Fibroblast of skin of back (primary cell): ENCODE measurements at places on chromosomes 6 and 20.

GRCh38 chr20:19114410-19114809 is 98.0 kb upstream of the SLC24A3 start:
- no peak for DNase-seq

- no peak for DNase-seq
These were observed 99.7 kb downstream of the FAM50B start for GRCh38 chr6:3948866-3949265.

GRCh38 chr6:431986-432385 is 40.4 kb downstream of the IRF4 start:
- no peak for DNase-seq

GRCh38 chr6:131062241-131063027 is 611 bp downstream of the EPB41L2 start:
- peak; percentile 27 for DNase-seq

DNA sequence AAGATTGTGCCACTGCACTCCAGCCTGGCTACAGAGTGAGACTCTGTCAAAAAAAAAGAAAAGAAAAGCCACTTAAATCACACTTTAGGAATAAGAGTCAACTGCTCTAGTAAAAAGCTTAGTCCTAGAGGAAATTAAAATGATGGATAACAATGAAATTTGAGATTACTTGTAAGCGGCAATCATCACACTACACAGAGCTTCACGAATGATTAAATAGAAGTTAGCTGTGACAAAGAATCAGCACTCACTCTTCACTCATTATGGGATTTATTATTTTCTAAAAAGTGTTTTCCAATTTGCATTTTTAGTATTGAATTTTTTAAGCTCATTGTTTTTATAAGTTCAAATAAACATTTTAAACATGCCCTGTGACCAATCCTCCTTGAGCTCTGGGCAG is 718.0 kb downstream of the UTRN start:
- DNase-seq: no peak

- DNase-seq: no peak
These were observed 135.4 kb upstream of the AKIRIN2 start for GRCh38 chr6:87837444-87837843.

DNA sequence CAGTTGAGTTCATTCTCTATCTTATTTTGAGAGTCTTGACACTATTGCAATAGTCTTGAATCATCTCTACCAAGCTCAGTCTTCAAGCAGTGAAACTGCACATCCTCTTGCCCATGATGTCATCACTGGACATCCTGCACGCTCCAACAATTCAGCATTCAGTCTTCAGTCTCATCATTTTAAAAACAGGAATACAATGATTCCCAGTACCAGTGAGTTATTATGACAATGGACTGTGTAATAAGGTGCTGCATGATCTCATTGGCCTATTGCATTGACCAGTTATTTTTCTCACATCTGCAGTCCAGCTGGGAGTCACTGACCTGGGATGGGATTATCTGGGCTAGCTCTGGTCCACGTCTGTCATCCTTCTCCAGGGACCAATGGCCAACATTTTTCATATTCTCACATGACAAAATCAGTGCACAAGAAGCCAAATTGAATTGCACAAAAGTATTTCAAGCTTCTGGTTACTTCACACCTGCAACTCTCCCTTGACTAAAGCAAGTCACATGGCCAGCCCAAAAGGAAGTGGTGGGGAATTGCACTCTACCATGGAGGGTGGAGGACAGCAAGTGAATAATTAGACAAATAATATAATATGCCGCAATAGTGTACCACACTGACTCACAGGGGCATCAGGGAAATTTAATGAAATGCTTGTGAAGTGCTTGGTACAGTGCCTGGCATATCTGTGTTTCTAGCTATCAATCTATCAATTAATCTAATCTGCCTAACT is 6.4 kb upstream of the CST2 start:
- DNase-seq: peak; percentile 32

GRCh38 chr6:17339308-17339670 is 54.1 kb upstream of the CAP2 start:
- DNase-seq: no peak

- no peak for DNase-seq
These were observed 5.8 kb downstream of the FLRT3 start for GRCh38 chr20:14331646-14332045.

GRCh38 chr6:33428966-33429749 is 9.3 kb downstream of the SYNGAP1 start:
- no peak for DNase-seq

- peak; percentile 94 for DNase-seq
These were observed 90.9 kb downstream of the GJA10 start for GRCh38 chr6:89984926-89985750.

DNA sequence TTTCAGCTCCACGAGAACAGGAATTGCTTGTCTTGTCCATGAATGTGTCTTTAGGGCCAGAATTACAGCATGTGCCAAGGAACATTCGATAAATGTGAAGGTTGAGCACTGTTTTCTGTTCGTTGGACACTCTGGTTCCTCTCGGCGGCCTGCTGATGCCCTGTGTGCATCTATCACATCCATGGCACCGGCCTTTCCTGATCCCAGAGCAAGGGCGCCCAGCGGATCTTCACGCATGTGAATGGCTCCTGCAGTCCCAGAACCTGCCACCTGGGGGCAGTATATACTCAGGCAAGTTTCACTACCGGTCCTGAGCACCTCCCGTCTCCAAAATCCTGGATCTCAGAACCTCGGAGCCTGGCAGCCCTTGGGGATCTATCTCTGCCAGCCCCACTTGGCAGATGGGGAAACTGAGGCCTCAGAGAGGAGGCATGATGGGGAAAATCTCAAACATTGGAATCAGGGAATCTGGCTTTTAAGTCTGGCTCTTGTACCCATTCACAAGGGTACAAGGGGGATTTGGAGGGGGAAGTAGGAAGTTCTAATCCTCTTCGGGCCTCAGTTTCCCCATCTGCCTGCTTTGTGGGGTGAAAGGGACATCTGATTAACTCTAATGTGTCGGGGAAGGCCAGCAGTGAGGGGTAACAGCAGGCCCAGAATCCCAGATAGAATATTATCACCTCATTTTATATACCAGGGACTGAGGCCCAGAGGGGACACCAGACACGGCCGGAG is 4.3 kb upstream of the CEBPB start:
- DNase-seq: peak; percentile 71

DNA sequence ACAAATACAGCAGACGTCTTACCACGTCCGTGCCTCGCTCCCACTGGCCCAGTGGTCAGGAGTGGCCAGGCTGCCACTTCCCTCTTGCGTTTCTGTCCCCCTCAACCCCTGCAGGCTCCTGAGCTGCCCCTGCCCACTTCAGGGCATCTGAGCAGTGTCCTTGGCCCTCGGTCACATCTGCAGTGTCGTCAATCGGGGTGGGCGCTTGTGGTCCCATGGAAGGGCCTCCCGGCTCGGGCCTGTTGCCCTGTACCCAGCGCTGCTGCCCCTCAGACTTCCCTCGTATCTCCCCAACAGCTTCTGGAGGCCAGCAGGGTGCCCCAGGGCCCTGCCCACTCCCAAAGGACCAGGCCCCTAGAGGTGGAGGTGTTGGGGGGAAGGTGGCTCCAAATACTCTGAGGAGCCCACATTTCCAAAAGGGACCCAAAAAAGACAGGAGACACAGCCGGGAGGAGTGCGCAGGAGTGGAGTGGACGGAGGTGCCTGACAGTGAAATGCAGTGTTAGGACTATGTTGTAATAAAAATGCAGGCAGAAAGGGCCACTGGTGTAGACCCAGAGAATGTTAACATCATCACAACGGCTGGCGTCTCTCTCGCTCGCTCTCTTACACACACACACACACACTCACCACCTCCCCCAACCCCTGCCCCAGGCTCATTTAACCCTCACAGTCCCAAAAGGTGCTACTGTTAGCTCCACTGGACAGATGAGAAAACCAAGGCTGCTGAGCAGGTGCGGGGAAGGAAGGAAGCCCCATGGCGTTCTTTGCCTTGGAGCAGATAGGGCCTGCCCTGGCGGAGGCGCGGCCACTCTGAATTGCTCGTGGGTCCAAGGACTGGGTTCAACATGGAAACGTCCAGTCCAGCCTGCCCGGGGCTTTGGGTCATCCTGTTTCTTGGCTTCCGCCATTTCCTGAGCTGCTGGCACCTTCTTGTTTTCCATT is 343.9 kb downstream of the ZFAND3 start:
- no peak for DNase-seq

- DNase-seq: no peak
These were observed 30.2 kb downstream of the CCDC170 start for GRCh38 chr6:151524059-151524458.

- no peak for DNase-seq
These were observed 3.8 kb downstream of the PDRG1 start for GRCh38 chr20:31948008-31948407.

- DNase-seq: peak; percentile 7
These were observed 165.6 kb downstream of the BTBD3 start for GRCh38 chr20:12083269-12083668.

- DNase-seq: no peak
These were observed 120.2 kb downstream of the QRSL1 start for GRCh38 chr6:106749609-106750008.
